ENCODE measurements at places on chromosomes 6 and 20.

GRCh38 chr6:156992020-156992804, 215.0 kb downstream of the ARID1B start:
- H3K27ac ChIP-seq: peak overlapping the region; percentile 79
- H3K27me3 ChIP-seq: no peaks in the 10 kb centered on the region
- DNase-seq: no peak
- no peak overlapping the region for H3K4me3 ChIP-seq
- H3K36me3 ChIP-seq: no peaks in the 10 kb centered on the region
- peaks cover 63% of the 10 kb centered on the region for H3K4me1 ChIP-seq

DNA sequence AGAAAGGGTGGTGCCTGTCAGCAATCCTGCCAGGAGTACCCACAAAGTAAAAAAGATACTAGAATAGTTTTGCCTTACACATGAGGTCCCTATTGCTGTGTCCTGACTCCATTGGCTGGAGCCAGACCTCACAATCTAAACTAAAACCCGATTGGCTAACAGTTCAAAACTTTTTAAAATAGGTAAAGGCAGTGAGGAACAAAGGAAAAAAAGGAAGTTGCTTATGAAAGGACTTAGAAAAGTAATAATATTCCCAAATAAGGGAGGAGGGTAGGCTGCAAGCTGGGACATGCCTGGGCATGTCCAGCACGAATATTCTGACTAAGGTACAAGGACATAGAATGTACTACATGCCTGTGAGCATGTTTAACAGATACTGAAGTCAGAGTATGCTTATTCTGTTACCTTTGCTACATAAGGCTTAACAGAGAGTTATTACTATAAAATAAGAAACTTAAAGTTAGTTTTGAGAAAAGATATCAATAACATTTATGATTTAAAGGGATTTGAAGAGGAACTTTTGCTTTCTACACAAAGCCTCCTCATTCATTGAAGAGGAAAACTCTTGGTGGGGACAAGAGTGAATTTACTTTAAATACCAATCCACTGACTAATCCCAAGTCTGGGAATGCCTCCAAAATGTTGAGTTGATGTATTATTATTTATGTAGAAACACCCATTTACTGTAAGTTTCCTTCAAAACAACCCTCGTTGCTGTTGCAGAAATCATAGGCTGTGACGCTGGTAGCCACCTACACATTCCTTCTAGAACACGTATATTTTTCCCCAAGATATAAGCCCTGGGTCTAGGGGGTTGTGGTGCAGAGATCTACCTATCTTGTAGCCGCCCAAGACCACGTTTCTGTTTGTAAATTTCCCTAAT, 8.2 kb upstream of the MTHFD1L start:
- H3K36me3 ChIP-seq: peaks cover 6% of the 10 kb centered on the region
- peaks cover 6% of the 10 kb centered on the region for H3K27me3 ChIP-seq
- peaks cover 27% of the 10 kb centered on the region for H3K4me1 ChIP-seq
- no peak overlapping the region for H3K4me3 ChIP-seq

GRCh38 chr6:27761391-27761790, 150.8 kb downstream of the OR2B2 start:
- H3K4me3 ChIP-seq: peak overlapping the region; percentile 85
- H3K27ac ChIP-seq: no peak overlapping the region
- H3K4me1 ChIP-seq: peaks cover 34% of the 10 kb centered on the region
- DNase-seq: no peak

DNA sequence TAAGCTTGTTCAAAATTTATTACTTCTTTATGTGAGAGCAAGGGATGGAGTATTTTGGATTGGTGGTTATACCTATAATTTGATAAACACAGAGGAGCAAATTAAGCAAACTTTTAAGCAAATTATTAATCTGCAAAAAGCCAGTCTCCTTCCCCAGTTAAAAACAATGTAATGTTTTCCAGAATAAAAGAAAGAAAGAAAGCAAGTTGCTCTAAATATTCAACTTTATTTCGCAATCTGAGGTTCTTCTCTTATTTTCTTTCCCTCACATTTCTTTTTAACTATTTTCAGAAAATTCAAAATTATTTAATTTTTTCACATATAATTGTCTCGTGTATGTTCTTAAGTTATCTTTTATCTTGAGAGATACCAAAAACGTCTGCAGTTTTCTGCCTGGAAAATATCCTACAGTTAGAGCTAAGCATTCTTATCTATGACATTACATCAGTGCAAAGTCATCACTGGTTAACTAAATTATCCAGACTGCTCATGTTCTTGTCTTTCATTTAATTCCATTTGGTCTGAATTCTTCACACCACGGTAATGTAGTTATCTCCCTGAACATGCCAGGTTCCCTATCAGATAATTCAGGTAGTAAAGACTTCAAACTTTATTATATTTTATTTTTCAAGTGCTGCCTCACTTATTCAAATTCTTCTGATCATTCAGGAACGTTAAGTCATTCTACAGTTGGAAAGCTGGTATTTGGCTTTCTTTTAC, 3.3 kb upstream of the CNKSR3 start:
- no peak overlapping the region for H3K4me3 ChIP-seq
- DNase-seq: no peak
- H3K27me3 ChIP-seq: peaks cover 43% of the 10 kb centered on the region
- H3K36me3 ChIP-seq: no peaks in the 10 kb centered on the region
- H3K27ac ChIP-seq: no peak overlapping the region

DNA sequence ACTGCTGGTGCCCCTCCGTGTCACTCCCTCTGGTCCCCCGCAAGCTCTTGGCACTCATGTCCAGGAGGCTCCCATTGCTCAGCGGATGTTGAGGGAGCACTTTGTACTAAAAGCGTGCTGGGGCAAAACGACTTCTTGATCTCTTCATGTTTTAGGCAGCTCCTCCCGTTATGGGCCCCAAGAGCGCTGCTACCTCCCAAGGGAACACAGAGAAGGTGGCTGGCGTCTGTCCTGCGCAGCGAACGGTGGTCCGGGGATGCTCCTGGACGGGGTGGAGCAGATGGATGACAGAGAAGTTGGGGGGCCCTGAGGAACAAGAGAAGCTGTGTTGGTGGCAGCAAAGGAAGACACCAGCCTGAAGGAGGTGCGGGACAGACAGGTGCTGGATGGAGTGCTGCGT, 99.8 kb downstream of the TMEM242 start:
- peaks cover 29% of the 10 kb centered on the region for H3K4me1 ChIP-seq
- H3K27ac ChIP-seq: no peak overlapping the region
- peaks cover 14% of the 10 kb centered on the region for H3K27me3 ChIP-seq
- H3K4me3 ChIP-seq: no peak overlapping the region
- DNase-seq: no peak
- H3K36me3 ChIP-seq: no peaks in the 10 kb centered on the region

DNA sequence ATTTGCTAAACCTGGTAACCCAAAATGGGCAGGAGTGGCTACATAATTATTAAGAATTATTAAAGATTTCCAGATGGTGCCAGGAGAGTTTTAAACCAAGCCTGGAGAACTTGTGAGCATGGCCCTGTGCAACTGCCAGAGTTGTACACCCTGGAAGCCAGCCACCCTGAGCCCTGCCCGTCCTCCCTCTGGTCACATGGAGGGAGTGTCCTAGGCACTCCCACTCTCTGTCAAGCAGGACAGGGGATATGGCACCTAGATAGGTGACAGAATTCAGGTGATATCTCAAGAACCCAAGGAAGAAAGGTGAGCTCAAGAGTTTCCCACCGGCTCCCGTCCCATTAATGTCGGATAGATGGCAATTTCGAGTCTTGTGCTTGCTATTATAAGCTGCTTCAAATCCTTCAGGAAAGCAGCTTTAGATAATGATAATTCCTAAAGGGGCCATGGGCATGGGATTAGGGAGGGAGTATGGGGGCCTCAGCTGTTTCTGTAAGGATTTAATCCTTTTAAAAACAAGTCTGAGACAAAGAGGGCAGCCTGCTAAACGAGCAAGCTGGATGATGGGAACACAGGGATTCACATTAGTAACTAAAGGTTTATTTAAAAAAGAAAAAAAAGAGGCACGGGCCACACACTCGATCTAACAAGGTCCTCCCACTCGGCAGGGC, 169.1 kb downstream of the BMP7 start:
- no peak overlapping the region for H3K4me3 ChIP-seq
- DNase-seq: no peak
- H3K4me1 ChIP-seq: peaks cover 1% of the 10 kb centered on the region

DNA sequence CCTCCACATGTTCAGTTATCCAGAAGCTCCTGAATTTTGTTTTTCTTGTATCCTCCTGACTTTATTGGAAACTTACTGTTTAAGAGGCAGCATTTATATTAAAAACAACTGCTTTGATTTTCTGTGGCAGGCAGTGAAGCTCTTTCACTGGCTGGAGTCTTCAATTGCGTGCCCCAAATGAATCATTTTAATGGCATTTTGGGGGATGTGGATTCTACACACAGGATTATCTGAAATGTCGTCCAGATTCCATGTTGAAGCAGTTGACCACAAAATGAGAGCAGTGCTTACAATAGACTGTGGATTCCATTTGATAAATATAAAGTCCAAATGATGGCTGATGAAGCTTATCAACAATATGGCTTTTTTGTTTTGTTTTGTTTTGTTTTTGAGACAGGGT, 41.0 kb upstream of the HIVEP1 start:
- H3K27ac ChIP-seq: no peak overlapping the region
- no peak overlapping the region for H3K4me3 ChIP-seq
- H3K36me3 ChIP-seq: 0 out of 2 replicates have a peak, but pooled peaks cover 3% of the 10 kb centered on the region
- DNase-seq: no peak
- peaks cover 32% of the 10 kb centered on the region for H3K4me1 ChIP-seq
- peaks cover 8% of the 10 kb centered on the region for H3K27me3 ChIP-seq

DNA sequence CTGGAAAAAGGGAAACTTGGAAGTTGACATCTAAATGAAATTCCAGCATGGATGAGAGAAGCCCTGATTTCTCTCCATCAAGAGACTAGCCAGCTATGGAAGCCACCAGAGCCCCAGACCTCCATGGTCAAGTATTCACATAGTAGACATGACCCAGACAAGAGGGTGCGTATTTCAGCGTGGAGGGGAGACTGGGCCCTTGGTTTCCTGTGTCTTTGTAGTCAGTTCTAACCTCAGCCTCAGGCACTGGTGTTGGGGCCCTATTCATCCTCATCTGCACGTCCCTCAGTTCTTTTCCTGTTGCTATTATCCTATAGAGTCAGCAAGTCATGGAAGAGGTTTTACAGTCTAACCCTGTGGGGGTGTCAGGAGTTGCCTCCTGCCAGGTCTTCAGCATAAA, 12.5 kb downstream of the GNL1 start:
- H3K27me3 ChIP-seq: no peaks in the 10 kb centered on the region
- DNase-seq: no peak
- peaks cover 8% of the 10 kb centered on the region for H3K36me3 ChIP-seq
- H3K4me3 ChIP-seq: no peak overlapping the region

- H3K4me3 ChIP-seq: no peak overlapping the region
- no peaks in the 10 kb centered on the region for H3K27me3 ChIP-seq
- H3K4me1 ChIP-seq: peaks cover 15% of the 10 kb centered on the region
- H3K27ac ChIP-seq: no peak overlapping the region
- DNase-seq: no peak
These were observed 44.3 kb downstream of the HDGFL1 start for GRCh38 chr6:22613695-22614094.

DNA sequence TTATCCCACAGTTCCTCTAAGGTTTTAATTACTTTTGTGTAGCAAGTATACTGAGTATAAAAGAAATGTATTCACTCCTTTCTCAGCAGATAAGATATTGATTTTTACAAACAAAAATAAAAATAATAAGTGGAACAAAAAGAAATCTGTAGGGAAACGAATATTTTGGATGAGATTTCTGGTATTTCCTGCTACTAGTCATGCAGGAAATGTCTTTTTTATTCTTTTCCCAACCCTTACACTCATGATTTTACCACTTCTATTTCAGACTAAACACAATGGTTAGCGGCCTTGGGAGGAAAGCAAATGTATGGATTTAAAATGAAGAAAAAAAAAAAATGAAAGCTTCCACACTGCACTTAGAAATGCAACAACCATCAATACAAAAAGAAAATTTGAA, 580.5 kb upstream of the MARCKS start:
- no peaks in the 10 kb centered on the region for H3K27me3 ChIP-seq
- H3K4me3 ChIP-seq: no peak overlapping the region
- peaks cover 18% of the 10 kb centered on the region for H3K4me1 ChIP-seq
- DNase-seq: no peak
- no peak overlapping the region for H3K27ac ChIP-seq

GRCh38 chr6:133495205-133495903, 254.2 kb downstream of the EYA4 start:
- H3K27ac ChIP-seq: no peak overlapping the region
- no peak overlapping the region for H3K4me3 ChIP-seq
- H3K36me3 ChIP-seq: no peaks in the 10 kb centered on the region
- H3K4me1 ChIP-seq: no peaks in the 10 kb centered on the region
- DNase-seq: no peak

- no peak overlapping the region for H3K27ac ChIP-seq
- no peaks in the 10 kb centered on the region for H3K27me3 ChIP-seq
- DNase-seq: no peak
- no peak overlapping the region for H3K4me3 ChIP-seq
These were observed 47.1 kb upstream of the GATA5 start for GRCh38 chr20:62522748-62523396.

DNA sequence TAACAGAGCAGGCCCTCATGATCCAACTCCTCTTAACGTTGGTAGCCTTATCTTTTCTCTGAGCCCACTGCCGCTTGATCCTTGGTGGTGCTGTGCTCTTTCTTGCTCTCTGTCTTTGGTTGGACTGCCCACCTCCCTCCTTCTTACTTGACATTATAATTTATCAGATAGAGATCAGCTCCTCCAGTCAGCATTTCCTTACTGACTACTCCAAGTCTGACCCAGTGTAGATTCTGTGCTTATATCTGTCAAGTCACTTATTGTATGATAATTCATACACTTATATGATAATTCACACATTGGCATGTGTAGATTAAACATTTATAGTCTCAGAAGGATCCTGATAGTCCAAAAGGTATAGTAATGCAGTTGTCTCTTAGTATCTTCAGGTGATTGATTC, 18.1 kb downstream of the PTPRA start:
- no peak for DNase-seq
- H3K27ac ChIP-seq: no peak overlapping the region

Measured in WTC11 (cell line).